ENCODE measurements at places on chromosomes 6 and 20.

DNA sequence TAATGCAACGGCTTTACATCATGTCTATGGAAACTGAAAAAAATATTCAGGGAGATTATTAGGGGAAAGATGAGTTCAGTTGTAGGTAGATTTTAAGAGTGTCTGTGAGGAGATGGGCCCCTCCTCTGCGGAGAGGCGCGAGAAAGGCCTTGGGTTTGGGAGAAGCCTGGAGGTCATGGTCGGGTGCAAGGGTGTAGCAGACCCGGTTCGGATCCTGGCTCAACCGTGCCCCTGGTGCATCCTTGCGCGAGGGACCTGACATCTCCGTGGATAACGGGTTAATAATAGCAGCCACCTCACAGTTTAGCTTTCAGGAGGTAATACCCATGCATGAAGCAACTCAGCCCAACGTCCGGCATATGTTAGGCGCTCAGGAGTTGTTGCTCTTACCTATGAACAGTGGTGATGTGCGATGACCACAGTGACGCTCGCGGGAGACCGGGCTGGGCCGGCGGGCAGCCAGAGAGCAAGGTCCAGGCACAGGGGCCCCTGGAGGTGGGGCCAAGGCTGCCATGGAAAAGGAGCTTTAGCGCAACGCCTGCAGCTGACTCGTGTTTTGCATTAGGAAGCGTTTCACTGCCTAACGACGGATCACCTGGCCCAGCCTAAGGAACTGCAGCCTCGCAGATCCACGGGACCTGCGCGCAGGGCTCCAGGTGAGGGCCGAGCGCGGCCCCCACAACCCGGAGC, 146.4 kb upstream of the ARID1B start:
- DNase-seq: no peak

- peak; percentile 49 for DNase-seq
Observed at GRCh38 chr6:54595844-54596243, 250.7 kb upstream of the FAM83B start.

DNA sequence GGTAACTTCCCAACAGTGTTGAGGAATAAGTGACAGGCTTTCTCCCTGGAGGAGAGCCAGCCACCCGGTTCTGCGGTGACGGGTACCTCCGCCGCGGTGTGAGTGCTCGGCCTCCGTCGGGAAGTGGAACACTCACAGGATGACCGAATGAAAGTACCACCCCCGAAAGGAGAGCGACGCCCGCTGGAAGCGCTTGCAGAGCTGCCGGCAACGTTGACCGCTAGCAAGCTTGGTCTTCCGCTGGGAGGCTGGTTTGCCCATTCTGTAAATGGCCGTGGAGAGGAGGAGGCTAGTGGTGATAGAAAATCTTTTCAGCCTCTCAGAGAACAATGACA, 614 bp upstream of the TMEM242 start:
- no peak for DNase-seq

GRCh38 chr6:8539453-8539852, 104.1 kb upstream of the SLC35B3 start:
- no peak for DNase-seq

GRCh38 chr6:97978855-97979271, 695.8 kb upstream of the MMS22L start:
- DNase-seq: no peak

DNA sequence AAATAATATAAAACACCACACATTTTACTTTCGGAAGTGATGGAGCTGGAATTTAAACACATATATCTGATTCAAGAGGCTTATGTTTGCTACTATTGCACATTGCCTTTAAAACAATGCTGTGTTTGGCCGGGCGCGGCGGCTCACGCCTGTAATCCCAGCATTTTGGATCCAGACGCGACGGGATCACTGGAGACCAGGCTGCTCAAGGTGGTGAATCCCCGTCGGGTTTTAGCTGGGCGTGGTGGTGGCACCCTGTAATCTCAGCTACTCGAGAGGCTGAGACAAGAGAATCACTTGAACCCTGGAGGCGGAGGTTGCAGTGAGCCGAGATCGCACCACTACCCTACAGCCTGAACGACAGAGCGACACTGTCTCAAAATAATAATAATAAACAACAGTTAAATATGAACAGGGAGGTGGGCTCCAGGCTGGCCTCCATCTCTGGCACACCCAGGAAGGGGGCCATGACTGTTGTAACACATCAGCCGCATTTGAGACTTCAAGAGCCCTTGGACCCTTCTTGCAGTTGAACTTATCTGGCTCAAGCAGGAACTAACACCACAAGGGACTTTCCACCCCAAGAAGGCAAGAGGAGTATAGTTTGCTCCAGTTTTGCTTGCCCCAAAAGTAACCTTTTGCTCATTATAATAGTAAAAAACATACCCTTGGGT, 127.1 kb upstream of the ZNF184 start:
- no peak for DNase-seq

GRCh38 chr20:32440069-32440757, 82.1 kb downstream of the ASXL1 start:
- DNase-seq: no peak

DNA sequence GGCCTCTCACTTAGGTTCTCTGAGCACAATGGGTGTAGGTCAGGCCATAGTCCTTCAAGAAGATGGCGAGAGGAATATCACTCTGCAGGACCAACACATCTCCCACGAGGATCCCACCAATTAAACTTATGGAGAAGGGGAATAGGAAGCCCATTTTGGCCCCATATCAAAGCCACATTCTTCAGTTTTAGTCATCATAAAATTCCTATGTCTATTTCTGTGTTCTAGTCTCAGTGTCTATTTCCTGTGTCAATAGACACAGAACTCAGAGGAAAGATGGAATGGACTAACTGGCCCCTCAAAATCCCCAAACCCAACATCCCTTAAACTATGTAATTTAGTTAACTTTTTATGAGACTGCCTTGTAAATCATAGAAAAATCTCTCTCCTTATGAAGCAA, 216.8 kb downstream of the HACE1 start:
- no peak for DNase-seq

- DNase-seq: no peak
Observed at GRCh38 chr20:7879883-7880282, 60.4 kb downstream of the HAO1 start.

- DNase-seq: peak; percentile 1
Observed at GRCh38 chr6:100573166-100573565, 108.4 kb upstream of the SIM1 start.

DNA sequence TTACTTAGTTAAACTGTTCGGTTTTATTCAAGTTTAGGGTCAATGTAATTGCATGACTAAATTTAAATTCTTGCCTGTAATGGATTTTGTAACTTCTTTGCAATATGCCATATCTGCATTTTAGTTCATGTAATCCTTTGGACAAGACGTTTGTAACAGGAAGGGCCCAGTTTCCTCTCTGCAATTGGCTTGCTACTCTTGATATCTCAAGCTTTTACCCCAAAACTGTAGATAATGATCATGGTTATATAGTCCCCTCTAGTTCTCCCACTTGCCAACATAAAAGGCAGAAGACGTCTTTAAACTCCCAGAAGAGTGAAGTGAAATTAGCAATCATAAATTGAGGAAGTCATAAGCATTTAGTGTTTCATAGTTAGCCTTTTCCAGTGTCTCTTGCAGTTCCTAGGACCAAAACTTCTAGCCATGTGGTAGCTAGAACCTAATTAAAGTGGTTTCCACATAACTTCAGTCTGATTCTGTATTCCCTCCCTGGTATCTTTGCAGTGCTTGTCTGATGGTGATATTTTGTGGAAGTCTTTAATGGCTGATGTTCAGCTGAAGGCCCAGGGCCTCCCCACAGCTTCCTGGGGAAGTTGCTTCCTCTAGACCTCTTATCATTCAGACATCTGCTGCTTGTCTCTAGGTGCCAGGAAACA, 117.8 kb upstream of the SUPT3H start:
- DNase-seq: no peak

DNA sequence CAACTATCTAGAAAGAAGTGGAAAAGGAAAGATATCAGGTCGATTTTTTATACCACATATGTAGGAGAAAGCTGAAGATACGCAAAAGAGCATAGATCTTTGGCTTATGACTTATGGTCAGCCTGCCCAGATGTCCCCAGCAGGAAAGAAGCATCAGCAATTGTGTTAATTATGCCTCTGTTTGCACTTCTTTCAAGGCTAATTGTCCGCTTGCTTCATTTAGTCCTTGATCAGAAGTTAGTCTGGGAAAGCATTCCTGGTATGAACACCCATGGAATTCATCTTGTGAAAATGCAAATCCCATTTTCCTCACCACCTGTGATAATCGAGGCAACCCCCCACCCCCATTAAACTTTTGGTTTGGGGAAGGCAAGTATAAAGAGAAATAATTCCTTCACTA, 62.8 kb downstream of the ATP9A start:
- DNase-seq: no peak

- no peak for DNase-seq
Observed at GRCh38 chr6:143457563-143458359, 7.2 kb downstream of the PEX3 start.

GRCh38 chr20:1951436-1952115, 42.3 kb downstream of the PDYN start:
- DNase-seq: no peak

DNA sequence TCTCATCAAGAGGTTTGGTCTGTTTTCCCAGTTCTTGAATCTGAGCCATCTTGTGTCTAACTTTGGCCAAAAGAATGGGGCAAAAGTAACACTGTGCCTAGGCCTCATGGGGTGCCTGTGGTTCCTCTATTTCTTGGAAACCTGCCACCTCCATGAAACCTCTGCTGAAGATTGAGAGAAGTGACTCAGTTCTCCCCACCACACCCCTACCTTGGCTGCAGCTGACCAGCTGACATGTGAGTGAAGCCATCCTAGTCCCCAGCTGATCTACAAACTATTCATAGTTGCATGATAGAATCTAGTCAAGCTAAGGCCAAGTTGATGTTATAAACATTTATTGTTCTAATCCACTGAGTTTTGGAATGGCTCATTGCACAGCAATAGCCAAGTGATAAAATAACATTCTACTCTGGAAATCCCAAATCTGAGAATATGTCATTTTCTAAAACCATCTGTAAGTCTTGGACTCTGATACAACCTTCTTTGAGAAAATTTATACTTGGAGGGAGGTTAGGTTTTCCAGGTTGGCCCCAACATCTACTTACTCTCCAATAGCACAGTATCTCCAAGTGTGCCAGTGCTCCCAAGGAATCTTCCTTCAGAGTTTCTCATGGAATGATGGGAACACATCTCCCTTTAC, 107.0 kb upstream of the SMLR1 start:
- DNase-seq: no peak

DNA sequence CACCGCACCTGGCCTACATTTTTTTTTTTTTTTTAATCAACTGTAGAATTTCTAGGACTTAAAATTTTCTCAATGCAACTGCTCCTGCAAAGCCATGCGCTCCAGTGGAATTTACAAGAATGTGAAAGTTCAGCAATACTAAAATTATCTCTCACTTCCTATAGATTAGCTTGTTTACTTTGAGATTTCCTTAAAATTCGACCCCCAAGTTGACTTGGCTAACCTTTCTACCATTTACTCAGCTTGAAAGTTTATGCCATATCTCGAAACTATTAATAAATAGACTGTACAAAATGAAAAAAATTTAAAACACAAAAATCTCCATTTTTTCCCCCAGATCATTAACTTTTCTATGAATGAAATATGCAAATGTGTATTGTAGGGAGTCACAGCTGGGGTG, 64.3 kb downstream of the ZBTB2 start:
- DNase-seq: no peak

DNA sequence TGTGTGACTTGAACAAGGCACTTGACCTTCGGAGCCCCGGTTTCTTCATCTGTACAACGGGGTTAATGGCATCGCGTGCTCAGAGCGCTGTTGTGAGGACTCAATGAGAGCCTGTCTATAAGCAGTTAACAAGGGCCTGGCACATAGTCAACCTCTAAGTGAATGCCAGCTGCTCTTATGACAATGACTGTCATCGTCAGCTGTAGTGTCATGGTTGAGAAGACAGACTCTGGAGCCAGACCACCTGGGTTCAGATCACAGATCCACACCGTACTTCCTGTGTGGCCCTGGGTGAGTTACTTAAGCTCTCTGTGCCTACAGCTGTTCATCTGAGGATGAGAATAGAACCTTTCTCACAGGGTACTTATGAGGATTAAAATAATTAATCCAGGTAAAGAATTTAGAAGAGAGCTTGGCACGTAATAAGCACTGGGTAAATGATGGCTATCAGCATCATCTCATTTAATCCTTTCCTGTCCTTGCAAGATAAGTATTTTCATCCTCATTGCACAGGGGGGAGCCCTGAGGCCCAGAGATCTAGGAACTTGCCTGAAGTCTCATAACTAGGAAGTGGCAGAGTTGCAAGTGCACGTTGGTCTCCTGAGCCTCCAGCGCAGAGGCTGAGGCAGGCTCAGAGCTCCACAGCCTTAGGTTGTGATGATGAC, 105.3 kb downstream of the EYA2 start:
- DNase-seq: no peak

DNA sequence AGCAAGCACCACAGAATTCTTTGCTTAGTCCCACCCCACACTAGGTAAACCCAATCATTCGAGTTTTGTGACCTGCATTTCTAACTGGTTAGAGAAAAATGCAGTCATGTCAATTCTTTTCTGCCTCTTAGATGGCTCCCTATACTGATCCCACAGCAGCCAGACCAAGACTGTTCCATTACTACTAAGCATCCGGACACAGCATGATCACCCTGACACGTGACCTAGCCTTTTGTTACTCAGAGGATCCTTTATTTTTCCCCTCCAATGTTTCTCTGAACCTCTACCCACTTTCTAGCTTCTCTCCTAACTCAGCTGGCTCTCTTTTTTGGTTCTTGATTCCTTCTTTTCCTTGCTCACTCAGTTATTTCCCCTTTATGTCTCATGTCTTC, 87.9 kb downstream of the PDE10A start:
- no peak for DNase-seq

DNA sequence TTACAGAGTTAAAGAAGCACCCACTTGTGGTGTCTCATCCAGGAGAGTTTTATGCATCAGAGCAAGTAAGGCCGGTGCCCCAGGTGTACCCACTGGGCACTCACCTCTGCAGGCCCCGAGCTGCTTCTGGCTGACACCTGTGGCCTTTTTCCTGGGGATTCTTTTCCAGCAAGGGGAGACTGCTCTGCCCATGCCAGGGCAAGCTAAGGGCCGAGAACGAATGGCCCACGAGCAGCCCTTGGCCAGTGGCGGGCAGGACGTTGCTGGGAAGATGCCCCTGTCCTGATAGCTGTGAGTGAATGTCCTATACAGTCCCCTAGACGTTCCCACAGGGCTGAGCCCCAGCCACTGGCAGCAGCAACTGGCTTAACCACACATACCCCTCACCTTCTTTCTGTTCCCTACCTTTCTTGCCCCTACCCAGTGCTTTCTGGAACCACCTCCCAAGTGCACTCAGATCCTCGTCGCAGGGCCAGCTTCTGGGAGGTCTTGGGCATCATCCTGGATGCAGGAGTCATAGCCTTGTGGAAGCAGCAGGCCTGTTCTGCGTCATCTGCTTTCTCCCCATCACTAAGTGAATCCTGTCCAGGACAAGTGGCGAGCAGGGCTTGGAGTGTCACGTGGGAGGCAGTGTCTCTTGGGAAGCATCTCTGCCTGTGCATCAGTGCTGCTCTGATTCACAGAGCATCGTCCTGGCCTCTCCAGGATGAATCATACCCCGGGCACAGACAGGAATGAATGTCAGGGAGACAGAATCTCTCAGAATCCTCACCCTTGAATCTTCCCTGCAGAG, 32.5 kb downstream of the SYNDIG1 start:
- no peak for DNase-seq
